Astrocyte (in vitro differentiated cells and primary cell): ENCODE measurements at places on chromosomes 4 and X. TPM values are rescaled to one million over a fixed set of nuclear protein-coding genes. Genes with fewer than 3 reads are reported as not detected.

BEX1 gene
- 15.5 and 16.6 TPM in 2 replicates for total RNA-seq

IBSP gene
- total RNA-seq, result not detected in 2 replicates

HMGB2 gene
- total RNA-seq, result 12.3 and 18.3 TPM in 2 replicates

HSFX4 gene
- total RNA-seq, result not detected in 2 replicates

CASK gene
- total RNA-seq, result 91.5 and 99.3 TPM in 2 replicates

LUZP4 gene
- total RNA-seq, result not detected in 2 replicates

HTN3 gene
- not detected in 2 replicates for total RNA-seq

- no peaks in the 10 kb centered on the region for H3K36me3 ChIP-seq
- DNase-seq, result peak; percentile 0
- H3K27ac ChIP-seq, result no peak overlapping the region
- H3K27me3 ChIP-seq, result peaks cover 2% of the 10 kb centered on the region
Observed at GRCh38 chrX:48776818-48777439, 9.5 kb upstream of the GATA1 start.

- DNase-seq, result no peak
- H3K27ac ChIP-seq, result no peak overlapping the region
- H3K4me3 ChIP-seq, result no peak overlapping the region
- peaks cover 3% of the 10 kb centered on the region for H3K4me1 ChIP-seq
- H3K27me3 ChIP-seq, result peaks cover 48% of the 10 kb centered on the region
- no peaks in the 10 kb centered on the region for H3K36me3 ChIP-seq
Observed at GRCh38 chr4:4388836-4389575, 2.1 kb downstream of the NSG1 start.

DNA sequence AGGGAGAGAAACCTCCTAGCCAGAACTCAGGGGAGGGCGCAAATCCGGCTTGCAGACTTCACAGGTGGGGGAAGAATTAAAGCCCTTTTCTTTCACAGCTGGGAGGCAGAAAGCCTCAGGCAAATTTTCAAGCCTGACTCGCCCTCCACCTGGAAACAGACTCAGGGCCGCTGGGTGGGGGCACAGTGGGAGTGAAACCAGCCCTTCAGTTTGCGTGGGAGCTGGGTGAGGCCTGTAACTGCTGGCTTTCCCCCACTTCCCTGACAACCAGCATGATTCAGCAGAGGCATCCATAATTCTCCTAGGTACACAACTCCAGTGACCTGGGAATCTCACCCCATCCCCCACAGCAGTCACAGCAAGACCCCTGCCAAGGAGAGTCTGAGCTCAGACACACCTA is 206.9 kb upstream of the INTU start:
- H3K27me3 ChIP-seq, result no peaks in the 10 kb centered on the region
- H3K36me3 ChIP-seq, result no peaks in the 10 kb centered on the region
- DNase-seq, result no peak
- H3K27ac ChIP-seq, result no peak overlapping the region
- no peak overlapping the region for H3K4me3 ChIP-seq

DNA sequence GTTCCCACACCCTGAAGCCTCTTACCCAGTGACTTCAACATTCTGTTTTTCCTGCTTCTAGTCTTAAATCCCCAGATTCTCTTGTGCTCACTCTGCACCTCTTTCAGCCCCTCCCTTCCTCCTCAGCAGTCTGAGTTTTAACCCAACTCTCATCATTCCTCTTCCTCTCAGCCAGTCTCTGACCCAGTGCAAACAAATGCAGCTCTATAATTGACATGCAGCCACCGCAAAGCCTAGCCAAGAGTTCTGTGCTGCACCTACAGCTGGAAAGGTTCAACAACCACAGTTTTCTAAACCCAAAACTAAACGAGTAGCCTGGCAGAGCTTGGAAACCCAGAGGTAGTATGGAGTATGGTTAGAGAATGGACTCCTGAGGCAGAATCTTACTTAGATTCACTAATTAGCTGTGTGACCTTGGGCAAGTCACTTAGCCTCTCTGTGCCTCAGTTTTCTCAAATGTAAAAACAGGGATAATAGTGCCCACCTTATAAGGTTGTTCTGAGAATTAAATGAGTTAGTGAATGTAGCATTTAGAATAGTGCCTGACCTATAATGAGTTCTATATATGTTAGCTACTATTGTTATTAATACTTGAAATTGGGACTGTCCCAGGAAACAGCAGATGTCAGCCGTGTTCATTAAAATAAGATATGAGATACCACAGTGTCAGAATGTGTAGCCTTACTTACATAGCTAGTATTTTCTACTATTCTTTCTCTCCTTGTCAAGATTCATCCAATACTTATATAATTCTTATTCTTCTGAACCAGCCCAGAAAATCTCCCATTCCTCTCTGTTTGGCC is 3.5 kb downstream of the TMEM154 start:
- no peak overlapping the region for H3K27ac ChIP-seq
- H3K36me3 ChIP-seq, result no peaks in the 10 kb centered on the region
- H3K27me3 ChIP-seq, result no peaks in the 10 kb centered on the region
- DNase-seq, result no peak

- H3K4me1 ChIP-seq, result no peaks in the 10 kb centered on the region
- H3K27ac ChIP-seq, result peak overlapping the region; percentile 47
- H3K36me3 ChIP-seq, result no peaks in the 10 kb centered on the region
Observed at GRCh38 chr4:153987291-153987690, 198.4 kb upstream of the SFRP2 start.

DNA sequence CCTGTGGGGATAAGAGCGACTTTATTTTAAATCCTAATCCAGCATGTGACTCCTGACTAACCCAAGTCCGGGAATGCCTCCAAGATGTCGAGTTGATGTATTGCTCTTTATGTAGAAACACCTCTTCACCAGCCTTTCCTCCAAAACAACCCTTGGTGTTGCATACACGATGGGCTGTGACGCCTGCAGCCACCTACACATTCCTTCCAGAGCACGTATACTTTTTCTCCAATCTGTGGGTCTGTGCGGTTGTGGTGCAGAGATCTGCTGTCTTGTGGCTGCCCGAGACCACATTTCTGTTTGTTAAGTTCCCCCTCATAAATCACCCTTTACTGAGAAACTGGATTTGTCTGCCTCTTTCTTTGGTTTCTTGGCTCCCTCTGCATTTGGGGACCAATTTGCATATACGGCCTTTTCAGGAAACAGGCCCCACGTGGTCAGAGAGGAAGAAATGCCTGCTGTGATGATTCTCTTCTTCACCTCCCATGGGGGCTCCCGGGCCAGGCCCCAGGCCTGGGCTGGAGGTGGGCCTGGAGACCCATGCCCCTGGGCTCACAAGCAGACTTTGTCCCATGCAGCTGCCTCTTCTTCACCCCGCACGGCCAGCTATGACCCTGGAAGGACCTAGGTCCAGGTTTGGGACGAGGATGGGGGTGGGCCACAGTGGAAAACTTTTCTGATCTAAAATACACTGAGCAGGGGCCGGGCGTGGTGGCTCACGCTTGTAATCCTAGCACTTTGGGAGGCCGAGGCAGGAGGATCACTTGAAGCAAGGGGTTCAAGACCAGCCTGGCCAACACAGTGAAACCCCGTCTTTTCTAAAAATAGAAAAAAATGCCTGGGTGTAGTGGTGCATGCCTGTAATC is 21.4 kb upstream of the AFAP1 start:
- peak overlapping the region; percentile 86 for H3K27ac ChIP-seq
- DNase-seq, result peak; percentile 100
- no peak overlapping the region for H3K4me3 ChIP-seq
- H3K36me3 ChIP-seq, result no peaks in the 10 kb centered on the region
- H3K27me3 ChIP-seq, result peaks cover 13% of the 10 kb centered on the region
- peaks cover 25% of the 10 kb centered on the region for H3K4me1 ChIP-seq

DNA sequence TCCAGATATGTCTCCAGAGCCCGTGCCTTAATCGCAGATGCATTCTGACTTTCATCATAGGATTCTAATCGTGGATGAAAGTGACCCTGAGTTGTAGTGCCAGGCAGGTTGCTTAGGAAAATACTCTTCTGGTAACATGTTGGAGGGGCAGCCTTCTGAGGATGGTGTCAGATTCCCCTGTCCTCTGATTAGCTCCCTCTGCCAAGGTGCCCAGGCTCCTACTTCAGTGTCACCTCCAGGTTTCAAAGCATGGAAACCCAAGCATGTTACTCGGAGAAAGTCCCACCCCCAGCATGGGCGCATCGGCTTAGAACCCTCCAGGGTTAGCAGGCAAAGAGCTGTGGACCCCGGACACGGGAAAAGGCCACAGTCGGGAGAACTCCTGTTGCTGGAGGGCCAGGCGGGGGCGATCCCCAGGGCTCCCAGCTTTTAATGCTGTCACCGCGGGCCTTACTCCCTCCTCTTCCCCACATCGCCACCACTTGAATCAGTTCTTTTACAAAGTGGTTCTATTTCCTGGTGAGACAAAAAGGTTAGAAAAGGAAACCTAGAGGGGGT is 44.5 kb downstream of the TRIM2 start:
- no peaks in the 10 kb centered on the region for H3K36me3 ChIP-seq
- peaks cover 12% of the 10 kb centered on the region for H3K4me1 ChIP-seq
- no peak for DNase-seq
- peak overlapping the region; percentile 77 for H3K27ac ChIP-seq
- H3K4me3 ChIP-seq, result peak overlapping the region; percentile 73

GRCh38 chrX:2614911-2615310 is 76.2 kb upstream of the CD99 start:
- H3K27ac ChIP-seq, result peak overlapping the region; percentile 50
- peaks cover 13% of the 10 kb centered on the region for H3K4me1 ChIP-seq
- no peak overlapping the region for H3K4me3 ChIP-seq

- no peaks in the 10 kb centered on the region for H3K36me3 ChIP-seq
- H3K4me3 ChIP-seq, result no peak overlapping the region
- H3K4me1 ChIP-seq, result no peaks in the 10 kb centered on the region
- no peak for DNase-seq
Observed at GRCh38 chr4:145195167-145195952, 15.0 kb upstream of the OTUD4 start.

DNA sequence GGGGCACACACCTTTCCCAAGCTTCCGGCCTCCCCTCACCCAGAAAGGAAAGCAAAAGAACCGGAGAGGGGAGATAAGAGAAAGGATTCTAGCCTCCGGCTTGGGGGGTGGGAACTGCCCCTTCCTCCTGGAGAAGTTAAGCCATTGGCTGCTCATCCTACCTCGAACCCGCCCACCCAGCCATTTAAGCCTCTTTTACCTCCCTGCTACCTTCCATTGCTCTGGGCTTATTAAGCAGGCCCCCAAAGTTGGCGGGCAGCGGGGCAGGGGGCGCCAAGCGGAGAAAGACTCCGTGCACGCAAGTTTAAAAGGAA is 2.3 kb downstream of the MAML3 start:
- H3K4me3 ChIP-seq, result peak overlapping the region; percentile 97
- H3K36me3 ChIP-seq, result no peaks in the 10 kb centered on the region
- H3K27me3 ChIP-seq, result no peaks in the 10 kb centered on the region
- H3K4me1 ChIP-seq, result peaks cover 7% of the 10 kb centered on the region

DNA sequence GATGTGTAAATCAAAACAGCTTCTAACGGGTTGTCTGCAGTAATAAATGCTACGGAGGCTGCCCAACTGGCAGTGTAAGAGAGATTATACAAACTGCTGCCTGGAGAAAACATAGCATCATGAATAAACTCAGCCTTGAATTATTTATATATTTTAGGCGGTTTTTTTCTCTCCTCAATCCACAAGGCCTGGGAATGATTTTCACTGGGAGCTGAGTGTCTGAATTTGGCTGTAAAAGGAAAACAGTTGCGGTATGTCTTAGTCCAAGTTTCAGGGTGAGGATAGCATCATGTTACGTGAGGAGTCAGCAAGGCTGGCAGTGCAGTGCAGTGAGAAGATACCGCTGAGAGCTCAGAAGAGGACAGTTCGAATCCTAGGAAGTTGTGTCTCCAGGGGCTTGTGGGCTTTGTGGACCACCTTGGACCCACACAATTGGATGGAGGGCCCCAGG is 291.5 kb upstream of the BOD1L1 start:
- no peak overlapping the region for H3K4me3 ChIP-seq
- H3K27me3 ChIP-seq, result no peaks in the 10 kb centered on the region
- H3K36me3 ChIP-seq, result no peaks in the 10 kb centered on the region
- H3K4me1 ChIP-seq, result peaks cover 45% of the 10 kb centered on the region
- peak overlapping the region; percentile 97 for H3K27ac ChIP-seq

GRCh38 chr4:10098780-10099160 is 17.8 kb downstream of the WDR1 start:
- peaks cover 82% of the 10 kb centered on the region for H3K4me1 ChIP-seq
- no peak overlapping the region for H3K4me3 ChIP-seq
- peak overlapping the region; percentile 97 for H3K27ac ChIP-seq
- no peaks in the 10 kb centered on the region for H3K27me3 ChIP-seq
